Esophagus squamous epithelium (tissue), 5 donors: ENCODE measurements at places on chromosomes 4 and X.

GRCh38 chrX:108419401-108419800 is 18.8 kb downstream of the COL4A6 start:
- no peak for DNase-seq

DNA sequence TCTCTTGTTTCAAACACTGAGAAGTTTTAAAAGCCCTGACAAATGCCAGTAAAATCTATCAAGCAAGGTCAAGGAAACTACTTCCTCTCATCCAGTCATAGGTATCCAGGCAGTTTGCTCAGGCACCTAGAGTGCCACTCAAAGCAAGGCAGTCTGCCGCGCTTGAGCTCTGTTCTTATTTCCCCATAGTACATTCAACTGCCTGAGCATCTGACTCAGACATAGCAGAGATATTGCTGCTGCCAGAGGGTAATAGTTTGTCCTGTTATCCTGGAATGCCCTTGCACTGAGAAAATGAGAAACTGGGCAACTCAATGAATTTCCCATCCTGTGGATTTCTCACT is 16.1 kb upstream of the ATP8A1 start:
- no peak for DNase-seq

DNA sequence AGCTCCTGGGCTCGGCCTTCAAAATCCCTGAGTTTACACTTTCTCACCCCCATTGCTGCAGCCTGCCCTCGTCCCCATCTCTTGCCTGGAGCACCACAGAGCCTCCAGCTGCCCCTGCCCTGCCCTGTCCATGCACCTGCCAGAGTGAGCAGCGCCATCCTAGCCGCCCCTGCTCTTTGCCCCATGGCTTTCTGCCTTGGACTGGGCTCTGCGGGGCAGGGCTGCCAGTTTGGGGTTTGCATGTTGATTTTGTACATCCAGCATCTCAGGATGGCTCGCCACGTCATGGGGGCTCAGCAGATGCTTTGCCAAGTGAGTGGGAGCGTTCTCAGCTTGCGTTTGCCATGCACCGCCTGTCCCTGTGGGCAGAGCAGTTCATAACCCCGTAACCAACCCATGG is 67.1 kb upstream of the HGFAC start:
- no peak for DNase-seq

DNA sequence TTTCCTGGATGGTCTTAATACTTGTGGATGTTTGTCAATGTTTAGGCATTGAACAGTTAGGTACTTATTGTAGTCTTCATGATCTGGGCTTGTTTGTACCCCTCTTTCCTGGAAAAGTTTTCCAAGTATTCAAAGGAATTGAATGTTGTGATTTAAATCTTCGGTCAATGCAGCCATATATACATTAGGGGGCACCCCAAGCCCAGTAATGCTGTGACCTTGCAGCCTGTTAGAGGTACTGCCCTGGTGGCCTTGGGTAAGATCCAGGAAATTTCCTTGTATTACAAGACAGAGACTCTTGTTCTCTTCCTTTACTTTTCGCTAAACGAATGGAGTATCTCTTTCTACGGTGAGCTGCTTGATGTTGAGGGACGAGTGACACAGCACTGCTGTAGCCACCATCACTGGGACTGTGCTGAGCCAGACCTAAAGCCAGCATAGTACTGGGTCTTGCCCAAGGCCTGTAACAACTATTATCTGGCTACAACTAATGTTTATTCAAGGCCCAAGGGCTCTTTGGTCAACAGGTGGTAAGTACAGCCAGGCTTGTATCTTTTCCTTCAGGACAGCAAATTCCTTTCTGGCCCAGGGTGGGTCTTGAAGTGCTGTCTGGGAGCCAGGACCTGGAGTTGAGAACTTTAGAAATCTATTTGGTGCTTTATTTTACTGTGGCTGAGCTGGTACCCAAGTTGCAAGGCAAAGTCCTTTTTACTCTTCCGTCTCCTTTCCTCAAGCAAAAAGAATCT is 118.3 kb upstream of the ATOH1 start:
- DNase-seq, result no peak

DNA sequence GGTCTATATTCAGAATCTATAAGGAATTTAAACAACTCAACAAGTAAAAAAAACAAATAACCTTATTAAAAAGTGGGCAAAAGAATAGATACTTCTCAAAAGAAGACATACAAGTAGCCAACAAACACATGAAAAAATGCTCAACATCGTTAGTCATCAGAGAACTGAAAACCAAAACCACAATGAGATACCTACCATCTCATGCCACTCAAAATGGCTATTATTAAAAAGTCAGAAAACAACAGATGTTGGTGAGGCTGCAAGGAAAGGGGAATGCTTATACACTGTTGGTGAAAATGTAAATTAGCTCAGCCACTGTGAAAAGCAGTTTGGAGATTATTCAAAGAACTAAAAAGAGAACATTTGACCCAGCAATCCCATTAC is 201.6 kb downstream of the QDPR start:
- DNase-seq, result no peak
